NCI-H1417 treated with DMSO at 0.1 percent for 48 hours (cell line): ENCODE measurements at places on chromosomes 11 and 22.

- no peak for DNase-seq
Observed at GRCh38 chr11:100831929-100832494, 144.9 kb downstream of the ARHGAP42 start.

DNA sequence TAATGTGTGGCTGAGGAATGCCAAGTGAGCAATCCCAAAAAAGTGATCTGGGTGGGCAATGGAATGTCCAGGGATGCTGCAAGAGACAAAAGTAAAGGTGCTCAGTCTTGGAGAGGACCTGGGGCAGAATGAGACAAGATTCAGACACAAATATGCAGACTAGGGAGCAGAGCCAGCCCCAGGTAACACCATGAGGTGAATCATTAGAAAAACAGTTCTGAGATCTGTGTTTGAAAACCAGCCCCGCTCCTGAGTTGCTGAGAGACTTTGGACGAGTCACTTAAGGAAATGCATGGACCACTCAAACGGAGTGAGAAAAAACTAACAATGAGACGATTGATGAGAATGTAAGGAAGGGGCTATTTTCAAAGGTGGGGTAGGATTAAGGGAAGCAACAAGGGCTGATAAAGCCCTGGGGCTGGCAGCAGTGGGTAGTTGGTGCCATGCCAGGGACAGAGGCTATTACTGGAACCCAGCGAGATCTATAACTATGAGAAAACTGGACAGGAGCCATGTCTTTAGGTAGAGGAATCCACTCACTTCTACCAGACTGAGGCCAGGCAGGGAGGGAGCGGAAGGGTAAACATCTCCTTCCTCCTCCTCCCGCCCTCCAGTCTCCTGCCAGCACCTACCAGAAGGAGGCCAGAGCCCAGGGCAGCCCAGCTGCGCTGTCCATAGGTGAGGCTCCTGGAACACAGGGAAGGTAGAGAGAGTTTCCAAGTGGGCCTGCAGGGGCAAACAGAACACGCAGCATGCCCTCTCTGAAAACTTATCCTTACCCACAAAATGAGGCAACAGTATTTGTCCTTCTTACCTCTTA lies 130.4 kb upstream of the TEAD1 start:
- DNase-seq: no peak

- no peak for DNase-seq
Observed at GRCh38 chr11:116439361-116439677, 333.5 kb downstream of the BUD13 start.

- no peak for DNase-seq
Observed at GRCh38 chr11:117772360-117772759, 24.7 kb downstream of the DSCAML1 start.

- no peak for DNase-seq
Observed at GRCh38 chr11:76209375-76209972, 3.2 kb upstream of the WNT11 start.

DNA sequence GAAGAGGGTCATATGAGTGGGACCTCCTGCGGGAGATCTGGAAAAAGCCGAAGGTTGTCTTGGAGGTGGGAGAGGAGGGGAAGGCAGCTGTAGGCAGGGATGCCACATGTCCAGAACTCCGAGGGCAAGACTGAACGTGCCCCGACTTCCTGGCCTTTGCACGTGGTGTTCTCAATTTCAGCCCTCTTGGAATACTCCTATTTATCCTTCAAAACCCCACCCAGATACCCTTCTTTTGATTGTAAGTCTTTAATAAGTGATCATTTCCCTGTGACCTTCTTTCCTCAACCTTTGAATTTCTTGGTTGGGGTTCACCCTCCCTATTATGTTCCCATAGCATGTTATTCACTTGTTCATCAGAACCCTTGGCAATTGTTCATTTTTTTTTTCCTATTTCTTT lies 95.3 kb upstream of the CRYBB3 start:
- no peak for DNase-seq

GRCh38 chr11:14411818-14412217 lies 52.8 kb upstream of the RRAS2 start:
- no peak for DNase-seq

DNA sequence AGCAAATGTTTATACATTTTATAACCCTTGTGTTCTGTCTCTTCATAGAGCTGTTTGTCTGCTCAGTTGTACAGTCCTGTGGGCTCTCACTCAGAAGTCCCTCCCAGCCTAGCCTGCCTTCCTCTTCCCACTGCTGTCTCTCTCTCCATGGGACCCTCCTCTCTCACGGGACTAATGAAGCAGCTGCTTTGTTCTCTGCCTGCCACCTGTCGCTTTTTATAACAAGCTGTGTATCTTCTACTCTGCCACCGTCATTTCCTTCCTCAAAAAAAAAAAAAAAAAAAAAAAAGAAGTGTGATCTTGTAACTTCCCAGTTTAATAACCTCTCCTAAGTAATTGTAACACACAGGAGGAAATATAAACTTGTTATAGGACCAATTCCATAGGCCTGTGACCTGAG lies 92.2 kb upstream of the ALKBH3 start:
- DNase-seq: no peak

DNA sequence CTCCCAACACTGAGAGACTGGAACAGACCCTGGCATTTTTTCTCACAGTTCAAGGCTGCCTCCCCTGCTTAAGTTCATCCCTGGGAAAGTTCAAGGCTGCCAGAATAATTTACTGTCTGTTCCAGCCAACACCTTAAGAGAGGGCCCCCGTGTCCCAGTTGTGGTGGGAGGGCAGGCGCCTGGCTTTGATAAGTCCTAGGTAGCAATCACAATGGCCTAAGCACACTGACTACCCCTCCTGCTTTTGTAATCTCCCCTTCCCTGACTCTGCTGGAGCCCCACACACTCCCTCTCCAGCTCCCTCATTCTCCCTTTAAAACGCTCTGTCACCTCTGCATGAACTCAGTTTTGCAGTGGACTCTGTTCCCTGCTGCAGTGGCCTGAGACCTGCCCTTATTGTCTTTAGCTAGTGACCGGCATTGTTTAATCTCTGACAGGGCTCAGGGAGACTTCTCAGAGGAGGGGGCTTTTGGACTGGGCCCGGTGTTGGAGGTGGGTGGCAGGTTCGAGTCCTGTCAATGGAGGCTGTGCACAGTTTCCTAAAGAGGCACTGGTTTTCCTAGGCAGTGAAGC lies 507.2 kb downstream of the TBC1D22A start:
- DNase-seq: no peak

GRCh38 chr11:114129142-114129541 lies 69.6 kb downstream of the ZBTB16 start:
- no peak for DNase-seq

GRCh38 chr11:39192671-39193070 lies 2266.8 kb downstream of the LRRC4C start:
- DNase-seq: no peak
